ENCODE measurements at places on chromosomes 6 and 20. TPM values are rescaled to one million over a fixed set of nuclear protein-coding genes. Genes with fewer than 3 reads are reported as not detected.

DNA sequence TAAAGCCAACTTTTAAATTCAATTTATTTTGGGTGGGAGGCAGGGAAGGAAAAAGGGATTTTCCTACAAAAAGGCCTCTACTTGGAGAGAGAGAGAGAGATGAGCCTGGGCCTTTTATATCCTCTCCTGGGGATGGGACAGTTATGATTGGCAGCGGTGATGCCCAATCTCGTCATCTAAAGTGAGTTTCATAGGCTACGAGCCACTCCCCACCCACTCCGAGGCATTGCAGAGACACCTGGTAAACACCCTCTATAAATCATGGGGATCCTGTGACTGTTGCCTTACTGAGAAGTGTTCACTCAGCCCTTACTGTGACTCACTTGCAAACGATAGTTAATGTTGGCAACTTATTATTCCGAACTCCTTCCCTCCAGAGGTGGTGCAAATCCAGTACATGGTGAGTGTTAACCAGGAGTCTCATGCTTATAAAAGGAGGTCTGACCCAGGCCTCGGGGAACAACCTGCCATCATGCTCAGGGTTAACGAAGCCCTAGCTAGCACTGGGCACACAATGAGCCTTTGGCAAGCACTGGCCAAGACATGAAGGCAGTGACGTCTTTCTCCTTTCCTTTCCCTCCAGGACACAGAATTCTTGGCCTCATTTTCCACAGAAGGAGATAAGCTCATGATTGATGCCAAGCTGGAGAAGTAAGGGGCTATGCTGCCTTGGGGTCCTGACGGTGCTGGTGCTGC, 20.5 kb downstream of the BPIFB4 start:
- no peak for DNase-seq

The EXOC2 gene
- 22.4 TPM for polyA plus RNA-seq

The TUBB2B gene
- 5.2 TPM for polyA plus RNA-seq

The ZBTB46 gene
- 0.96 TPM for polyA plus RNA-seq
